ENCODE measurements at places on chromosomes 6 and 20.

GRCh38 chr6:119077391-119077642, 1.1 kb downstream of the FAM184A start:
- no peak for DNase-seq

GRCh38 chr6:44528716-44529115, 141.2 kb downstream of the CDC5L start:
- no peak for DNase-seq

GRCh38 chr20:59042151-59042795, at the start of gene PRELID3B:
PRELID3B (minus strand) TSS chr20:59042786; CDS start chr20:59042730, 56 bp downstream.
- DNase-seq = no peak

DNA sequence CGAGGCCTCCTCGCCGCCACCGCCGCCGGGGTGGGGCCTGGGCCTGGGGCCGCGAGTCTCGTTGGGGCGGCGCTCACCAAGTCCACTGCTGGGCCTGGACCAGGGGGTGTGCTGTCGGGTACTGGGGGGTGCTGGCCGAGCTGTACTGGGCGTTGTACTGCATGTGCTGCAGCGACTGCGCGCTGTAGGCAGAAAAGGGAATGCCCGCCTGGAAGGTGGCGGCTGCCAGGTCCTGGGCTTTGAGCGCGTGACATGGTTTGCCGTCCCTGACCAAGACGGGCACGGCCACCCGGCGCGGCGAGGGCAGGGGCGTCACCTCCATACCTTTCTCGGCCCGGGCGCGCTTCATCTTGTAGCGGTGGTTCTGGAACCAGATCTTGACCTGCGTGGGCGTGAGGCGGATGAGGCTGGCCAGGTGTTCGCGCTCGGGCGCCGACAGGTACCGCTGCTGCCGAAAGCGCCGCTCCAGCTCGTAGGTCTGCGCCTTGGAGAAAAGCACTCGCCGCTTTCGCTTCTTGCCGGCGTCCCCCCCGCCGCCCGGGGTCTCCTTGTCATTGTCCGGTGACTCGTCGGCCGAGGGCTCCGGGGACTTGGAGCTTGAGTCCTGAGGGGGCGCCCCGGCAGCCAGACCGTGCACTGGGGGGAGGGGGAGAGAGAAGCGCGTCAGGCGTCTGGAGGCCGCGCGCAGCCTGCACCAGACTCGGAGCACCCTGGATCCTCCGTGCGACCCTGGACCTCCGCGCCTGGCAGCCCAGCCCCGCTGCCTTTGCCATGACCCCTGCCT, 1.8 kb downstream of the NKX2-2 start:
- DNase-seq = no peak

DNA sequence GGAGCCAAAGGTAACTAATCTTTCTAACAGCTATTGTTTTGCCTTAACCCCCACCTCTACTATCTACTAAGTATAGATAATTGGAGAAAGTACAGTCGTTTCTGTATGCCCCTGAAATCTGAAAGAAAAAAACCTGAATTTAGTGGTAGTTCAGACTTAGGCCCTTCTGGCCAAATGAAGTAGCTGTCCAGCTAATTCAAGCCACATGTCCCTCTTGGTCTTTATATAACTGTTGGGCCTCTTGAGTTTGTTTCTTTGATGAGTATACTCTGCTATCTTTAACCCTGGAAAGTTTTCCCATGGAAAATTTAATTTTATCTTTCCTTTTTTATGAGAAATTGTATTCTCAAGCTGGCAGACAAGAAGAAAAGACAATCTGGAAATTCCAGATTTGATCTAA, 73.0 kb upstream of the FAM8A1 start:
- DNase-seq = no peak

DNA sequence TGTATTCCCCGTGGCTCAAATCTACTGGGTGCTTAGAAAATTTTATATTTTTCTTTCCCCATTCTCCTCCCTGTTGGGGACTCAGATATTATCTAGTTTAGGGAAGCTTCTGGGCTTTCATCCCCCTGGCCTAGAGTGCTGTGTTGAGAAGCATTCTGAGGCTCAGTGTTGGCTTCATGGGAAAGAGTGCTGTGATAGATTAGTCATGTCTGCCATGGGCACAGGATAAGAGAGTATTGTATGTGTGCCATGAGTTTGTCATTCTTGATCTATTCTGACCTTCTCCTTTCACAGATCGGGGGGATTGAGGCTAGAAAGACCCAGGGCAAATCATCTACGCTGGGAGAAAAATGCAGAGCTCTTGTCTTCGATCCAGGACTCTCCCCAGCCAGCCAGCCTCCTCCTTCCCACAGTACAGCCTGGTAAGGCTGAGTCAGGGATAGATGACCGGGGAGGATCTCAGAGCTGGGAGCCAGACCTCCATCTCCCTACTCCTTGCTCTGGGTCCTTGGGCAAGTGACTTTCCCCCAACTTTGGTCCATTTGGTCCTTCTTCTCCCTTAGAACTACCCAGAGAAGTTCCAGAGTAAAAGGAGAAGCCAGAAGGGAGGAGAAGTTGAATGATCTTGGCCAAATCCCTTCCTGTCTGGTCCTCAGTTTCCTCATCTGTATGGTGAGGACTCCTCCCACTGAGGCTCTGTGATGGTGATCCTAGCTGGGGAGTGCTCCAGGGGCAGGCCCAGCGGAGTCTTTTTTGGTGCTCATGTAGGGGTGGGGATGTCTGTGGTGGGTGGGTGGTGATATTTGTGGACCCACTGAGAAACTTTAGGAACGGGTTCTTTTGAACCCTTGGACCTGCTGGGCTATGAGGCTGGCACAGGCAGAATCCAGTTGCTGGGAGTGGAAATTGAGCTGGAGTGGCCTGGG, 5.0 kb downstream of the SRC start:
- no peak for DNase-seq

DNA sequence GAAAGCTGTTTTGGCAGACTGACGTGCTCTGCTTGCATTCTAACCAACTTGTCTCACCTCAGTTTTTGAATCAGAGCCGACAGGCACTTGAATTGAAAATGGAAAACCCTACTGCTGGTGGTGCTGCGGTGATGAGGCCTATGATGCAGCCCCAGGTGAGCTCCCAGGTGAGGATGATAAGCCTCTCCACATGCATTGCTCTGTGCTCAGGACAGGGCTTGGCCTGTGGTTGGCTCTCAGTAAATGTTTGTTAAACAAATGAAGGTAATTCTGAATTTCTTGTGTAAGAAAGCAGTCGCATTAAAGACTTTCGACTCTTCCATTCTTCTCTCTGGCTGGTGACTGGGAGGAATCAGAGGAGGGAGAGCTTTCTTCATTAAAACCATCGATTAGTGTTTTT, 136.3 kb downstream of the SULF2 start:
- DNase-seq = no peak

GRCh38 chr6:157376706-157377230, 4.2 kb upstream of the ZDHHC14 start:
- peak; percentile 90 for DNase-seq

- no peak for DNase-seq
Measured at GRCh38 chr6:144893680-144894151, 608.6 kb downstream of the UTRN start.

- DNase-seq = no peak
Measured at GRCh38 chr6:57434944-57435343, 117.5 kb downstream of the PRIM2 start.

- no peak for DNase-seq
Measured at GRCh38 chr20:11230999-11231398, 557.2 kb upstream of the JAG1 start.

- no peak for DNase-seq
Measured at GRCh38 chr6:125955973-125956372, 597 bp upstream of the HINT3 start.

- DNase-seq = no peak
Measured at GRCh38 chr6:136365776-136366354, 76.2 kb upstream of the BCLAF1 start.

DNA sequence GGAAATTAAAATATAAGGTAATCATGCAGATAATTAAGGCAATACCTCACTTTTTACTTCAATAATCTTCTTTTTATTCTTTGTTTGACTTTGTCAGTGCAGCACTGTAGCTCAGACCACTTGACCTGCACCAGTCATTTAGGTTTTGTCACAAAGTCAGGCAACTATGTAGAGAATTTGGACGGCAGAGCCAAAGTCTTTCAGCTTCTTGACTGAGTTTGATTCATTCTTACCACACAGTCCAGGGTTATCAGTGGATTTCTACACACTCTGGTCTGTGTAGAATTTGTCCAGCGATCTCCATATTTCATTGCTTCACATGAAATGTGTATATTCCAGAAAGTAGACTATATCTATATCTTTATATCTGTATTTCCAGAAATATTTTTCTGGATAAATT, 107.3 kb downstream of the TFAP2B start:
- no peak for DNase-seq

DNA sequence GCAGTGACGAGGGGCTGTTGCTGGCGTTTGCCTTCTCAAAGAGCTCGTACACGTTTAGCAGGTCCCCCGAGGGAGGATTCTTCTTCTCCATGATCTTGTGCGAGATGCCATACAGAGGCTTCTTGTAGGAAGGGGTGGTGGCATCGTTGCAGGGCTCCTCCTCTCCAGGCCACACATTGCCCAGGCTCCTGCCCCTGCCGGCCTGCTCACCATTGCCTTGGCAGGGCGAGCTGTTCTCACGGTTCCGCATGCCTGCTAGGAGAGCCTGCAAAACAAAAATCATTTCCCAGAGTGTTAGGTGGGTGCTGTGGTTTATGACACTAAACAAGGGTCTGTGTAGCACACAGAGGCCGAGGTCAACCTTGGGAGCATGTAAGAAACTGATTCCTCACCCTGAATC, 42.7 kb downstream of the MTRES1 start:
- DNase-seq = no peak

GRCh38 chr6:91045161-91045560, 458.3 kb upstream of the MAP3K7 start:
- DNase-seq = no peak

GRCh38 chr6:33095681-33096080, 19.9 kb downstream of the HLA-DPB1 start:
- DNase-seq = no peak

DNA sequence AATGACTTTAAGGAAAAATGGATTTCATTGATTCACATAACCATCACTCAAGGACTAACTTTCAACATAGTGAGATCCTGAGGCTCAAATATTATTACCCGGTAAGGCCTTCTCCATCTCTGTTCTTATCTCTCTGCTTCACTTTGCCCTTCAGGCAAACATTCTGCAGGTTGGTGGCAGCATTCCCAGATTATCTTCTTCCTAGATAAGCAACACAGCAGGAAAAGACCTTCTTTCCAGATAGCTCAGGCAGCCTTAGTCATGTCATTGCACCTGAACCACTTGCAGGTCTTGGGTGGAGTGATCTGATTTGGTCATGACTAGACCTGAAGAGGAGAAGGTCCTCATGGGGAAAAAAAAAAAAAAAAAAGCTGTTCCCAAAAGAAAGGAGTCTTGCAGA, 5.3 kb upstream of the HIVEP2 start:
- DNase-seq = no peak

DNA sequence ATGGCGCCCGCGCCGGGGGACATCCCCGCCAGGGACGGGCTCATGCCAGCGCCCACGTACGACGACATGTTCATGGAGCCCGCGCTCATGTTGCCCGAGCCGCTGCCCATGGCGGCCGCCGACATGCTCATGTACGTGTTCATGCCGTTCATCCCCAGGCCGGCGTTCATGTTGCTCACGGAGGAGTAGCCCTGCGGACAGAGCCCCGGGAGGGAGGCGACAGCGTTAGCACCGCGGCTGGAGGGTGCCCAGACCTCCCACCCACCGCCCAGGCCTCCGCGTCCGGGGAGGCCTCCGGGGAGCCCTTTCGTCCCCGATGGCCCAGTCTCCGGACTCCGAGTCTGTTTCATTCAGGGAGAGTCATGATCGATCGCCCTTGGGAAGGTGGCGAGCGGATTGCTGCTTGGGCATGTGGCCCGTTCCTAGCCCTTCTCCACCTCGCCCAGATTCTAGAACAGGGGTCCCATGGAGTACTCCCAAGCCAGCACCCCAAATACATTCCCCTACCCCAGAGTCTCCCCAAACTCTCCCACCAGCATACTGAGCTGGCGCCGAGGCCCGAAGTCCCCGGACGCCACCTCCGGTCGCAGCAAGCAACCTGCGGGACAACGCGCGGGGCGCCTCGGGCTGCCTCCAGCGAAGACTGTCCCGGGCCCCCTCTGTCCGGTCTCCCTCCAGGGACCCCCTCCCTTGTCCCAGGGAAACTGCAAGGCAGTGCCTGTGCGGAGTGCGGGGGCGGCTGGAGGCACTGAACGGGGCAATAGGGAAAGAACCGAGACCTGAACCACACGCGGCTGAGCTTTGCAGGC, 1.2 kb downstream of the FOXA2 start:
- no peak for DNase-seq

DNA sequence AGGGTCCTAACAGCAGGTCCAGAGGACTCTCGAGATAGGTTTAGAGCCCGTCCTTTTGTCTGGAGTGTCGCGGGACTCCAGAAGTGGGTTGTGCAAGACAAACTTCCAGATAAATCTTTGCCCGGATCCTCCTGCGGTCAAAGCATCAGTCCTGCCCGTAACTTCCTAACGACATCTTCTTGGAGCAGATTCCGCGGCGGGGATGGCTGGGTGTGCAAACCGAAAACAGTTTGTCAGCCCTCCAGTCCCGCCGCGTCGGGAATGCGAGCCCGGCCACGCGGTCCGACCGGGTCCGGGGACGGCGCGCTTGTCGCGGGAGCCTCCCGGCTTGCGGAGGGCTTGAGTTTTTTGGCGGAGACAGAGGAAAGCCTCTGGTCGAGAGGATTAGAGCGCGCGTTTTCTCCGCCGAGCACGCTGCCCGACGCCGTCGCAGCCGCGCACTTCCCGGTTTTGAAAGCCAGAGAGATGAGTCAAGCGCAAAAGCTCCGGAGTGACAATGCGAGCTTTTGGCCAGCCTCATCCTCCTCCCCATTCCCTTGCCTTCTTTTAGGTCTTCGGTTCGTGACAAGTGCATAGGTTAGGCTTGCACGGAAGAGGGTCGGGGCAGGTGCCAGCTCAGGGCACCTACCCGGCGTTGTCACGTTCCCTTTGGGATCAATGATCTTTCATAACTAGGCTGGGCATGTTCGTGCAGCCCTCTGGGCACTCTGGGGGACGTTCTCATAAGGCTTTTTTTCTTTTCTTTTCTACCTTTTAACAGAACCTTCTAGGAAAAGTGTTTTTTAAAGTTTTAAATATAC, 91.3 kb upstream of the PRDM1 start:
- peak; percentile 55 for DNase-seq

Measured in NCI-H774 (cell line).